Forelimb muscle (tissue), 1 donor: ENCODE measurements at places on chromosomes 5 and 9. TPM values are rescaled to one million over a fixed set of nuclear protein-coding genes. Genes with fewer than 3 reads are reported as not detected.

DNA sequence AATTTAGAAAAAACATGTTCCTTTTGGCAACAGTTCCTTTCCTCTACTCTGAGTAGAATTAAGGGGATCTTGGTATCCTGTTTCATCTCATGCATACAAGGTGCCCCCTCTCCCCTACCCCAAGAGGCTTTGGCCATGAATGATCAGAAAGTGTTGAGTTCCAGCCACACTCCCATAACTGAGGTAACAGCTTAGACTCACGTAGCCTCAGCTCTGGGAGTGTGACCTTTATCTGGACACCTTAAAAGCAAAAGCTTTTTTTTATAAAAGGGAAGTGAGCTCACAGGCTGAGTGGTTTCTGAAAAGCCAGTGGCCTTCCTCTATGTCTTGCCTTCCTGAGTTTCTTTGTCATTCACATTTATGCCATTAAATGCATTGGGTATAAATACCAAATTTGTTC, 900 bp upstream of the HAVCR2 start:
- no peak for DNase-seq

Gene RELL2
- polyA plus RNA-seq = 0.15 TPM

- no peak for DNase-seq
Measured at GRCh38 chr5:142375944-142376411, 51.2 kb upstream of the SPRY4 start.

Gene ANKDD1B
- polyA plus RNA-seq = 1.0 TPM

DNA sequence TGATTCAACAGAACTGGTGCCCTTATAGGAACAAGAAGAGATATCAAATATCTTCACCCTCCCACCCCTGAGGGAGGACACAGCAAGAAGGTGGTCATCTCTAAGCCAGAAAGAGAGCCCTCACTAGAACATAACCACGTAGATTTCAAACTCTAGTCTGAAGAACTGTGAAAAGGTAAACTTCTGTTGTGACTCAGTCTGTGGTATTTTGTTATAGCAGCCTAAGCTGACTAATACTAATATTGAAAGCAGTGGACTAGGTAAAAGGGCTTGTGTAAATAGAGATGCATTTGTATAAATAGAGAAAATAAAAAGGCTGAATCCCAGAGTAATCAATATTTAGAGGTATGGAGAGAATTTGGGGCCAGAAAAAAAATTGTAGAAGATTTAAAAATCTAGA, 157.6 kb upstream of the CCNH start:
- DNase-seq = no peak

GRCh38 chr5:17087035-17087434, 130.4 kb upstream of the BASP1 start:
- no peak for DNase-seq

DNA sequence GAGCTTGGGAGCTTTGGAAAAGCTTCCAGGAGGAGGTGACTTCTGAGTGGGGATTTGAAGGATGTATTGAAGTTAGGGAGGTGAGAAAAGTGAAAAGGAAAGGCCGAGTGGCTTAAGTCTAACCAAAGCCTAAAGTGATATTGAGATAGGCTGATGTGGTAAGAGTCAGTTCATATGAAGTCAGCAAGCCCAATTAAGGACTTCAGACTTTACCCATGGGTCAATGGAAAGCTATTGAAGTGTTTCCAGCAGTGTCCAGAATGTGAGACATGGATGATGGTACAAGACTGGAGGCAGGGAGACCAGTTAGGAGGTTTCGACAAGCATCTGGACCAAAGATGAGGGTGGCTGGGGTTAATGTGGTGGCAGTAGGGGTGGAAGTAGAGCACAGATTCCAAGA, 134.3 kb upstream of the WWC1 start:
- no peak for DNase-seq

DNA sequence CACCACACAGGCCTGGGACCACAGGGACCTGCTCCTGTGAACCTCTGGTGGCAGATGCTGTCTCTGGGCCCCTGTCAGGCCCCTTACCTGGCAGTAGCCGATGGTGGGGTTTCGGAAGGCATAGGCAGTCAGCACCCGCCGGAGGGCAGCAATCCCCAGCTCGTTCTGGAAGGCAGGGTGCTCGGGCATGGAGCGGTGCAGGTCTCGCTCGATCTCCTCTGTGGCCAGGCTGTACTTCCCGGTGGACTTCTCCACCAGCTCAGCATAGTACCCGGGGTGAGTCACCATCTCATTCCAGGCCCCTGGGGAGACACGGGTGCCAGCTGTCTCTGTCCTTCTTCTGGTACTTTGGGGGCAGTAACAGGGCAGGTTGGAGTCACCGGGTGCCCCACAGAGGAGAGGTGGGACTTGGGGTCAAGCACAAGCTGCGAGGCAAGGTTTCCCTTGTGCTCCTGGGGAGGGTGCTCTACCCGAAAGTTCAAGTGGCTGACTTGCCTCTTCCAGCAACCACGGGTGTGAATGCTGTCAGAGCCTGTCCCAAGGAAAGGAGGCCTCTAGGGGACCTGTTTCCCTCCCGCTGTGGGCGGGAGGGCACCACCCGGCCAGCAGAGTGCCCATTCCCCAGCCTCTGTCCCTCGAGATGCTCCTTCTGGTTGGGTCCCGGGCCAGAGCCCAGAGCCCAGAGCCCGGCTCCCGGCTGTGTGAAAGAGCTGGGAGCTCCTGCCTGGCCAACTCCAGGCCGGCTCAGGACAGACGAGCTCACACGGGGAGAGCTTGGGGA, 19.8 kb upstream of the MRNIP start:
- no peak for DNase-seq
